Adrenal gland (tissue), 19 donors: ENCODE measurements at places on chromosomes 16 and 17. TPM values are rescaled to one million over a fixed set of nuclear protein-coding genes. Genes with fewer than 3 reads are reported as not detected.

DNA sequence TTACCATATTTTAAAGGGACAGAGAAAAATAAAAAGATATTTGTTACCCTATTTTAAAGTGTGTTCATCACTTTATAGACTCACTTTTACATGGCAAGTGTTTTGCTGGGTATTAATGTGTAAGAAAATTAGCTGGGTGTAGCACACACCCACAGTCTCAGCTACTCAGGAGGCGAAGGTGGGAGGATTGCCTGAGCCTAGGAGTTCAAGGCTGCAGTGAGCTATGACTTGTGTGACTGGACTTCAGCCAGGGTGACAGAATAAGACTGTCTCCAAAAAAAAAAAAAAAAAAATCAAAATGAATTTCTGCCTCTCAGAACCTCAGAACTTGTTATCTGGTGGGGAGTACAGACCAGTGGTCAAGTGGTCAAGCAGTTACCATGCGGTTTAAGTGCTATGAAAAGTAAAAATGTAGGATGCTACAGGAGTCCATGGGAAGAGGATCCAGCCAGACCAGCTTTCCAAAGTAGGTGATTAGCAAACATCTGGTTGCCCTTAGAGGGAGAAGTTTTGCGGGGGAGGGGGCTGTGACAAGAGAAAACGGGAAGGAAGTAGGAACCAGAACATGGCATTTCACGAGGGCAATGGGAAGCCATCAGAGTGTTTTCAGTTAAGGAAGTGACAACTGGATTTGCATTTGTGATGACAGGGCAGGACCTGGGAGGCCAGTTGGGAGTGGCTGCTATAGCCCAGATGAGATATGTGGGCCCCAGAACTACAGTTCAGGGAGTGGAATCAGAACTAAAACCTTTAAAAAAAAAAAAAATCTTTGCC, 13.9 kb downstream of the CNEP1R1 start:
- peak overlapping the region; percentile 33 for H3K27ac ChIP-seq
- H3K36me3 ChIP-seq = no peaks in the 10 kb centered on the region
- H3K4me3 ChIP-seq = no peak overlapping the region
- peaks cover 8% of the 10 kb centered on the region for H3K4me1 ChIP-seq

DNA sequence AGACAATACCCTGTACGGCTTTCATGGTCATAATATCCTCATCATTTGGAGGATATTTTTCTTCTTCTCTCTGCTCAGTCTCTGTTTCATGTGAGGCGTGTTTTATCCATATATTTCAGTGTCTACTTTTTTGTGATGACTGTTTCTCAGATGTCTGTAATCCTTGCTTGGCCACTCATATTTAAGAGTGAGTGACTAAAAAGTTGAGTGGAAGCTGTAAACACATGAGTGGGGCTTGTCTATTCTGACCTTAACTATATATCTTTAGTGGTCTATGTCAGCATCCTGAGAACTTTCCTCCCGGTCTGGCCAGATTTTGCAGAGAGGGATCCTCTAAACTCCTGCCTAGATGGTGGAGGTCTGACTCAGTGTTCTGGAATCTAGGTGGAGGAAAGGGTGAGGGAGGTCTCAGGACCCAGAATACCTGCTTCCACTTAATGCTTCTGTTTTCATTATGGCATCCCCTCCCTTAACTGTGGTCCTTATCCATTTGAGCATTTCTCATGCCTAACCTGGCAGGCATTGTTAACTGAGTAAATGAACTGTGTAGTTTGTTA, 6.0 kb downstream of the DDX19B start:
- H3K27ac ChIP-seq = no peak overlapping the region
- no peaks in the 10 kb centered on the region for H3K27me3 ChIP-seq
- H3K4me3 ChIP-seq = no peak overlapping the region
- H3K36me3 ChIP-seq = peaks cover 3% of the 10 kb centered on the region

- H3K27ac ChIP-seq = no peak overlapping the region
- H3K4me1 ChIP-seq = peaks cover 15% of the 10 kb centered on the region
- H3K4me3 ChIP-seq = no peak overlapping the region
- peaks cover 49% of the 10 kb centered on the region for H3K36me3 ChIP-seq
- no peak for DNase-seq
- H3K27me3 ChIP-seq = no peaks in the 10 kb centered on the region
Measured at GRCh38 chr17:40148527-40148926, 8.2 kb downstream of the CASC3 start.

DNA sequence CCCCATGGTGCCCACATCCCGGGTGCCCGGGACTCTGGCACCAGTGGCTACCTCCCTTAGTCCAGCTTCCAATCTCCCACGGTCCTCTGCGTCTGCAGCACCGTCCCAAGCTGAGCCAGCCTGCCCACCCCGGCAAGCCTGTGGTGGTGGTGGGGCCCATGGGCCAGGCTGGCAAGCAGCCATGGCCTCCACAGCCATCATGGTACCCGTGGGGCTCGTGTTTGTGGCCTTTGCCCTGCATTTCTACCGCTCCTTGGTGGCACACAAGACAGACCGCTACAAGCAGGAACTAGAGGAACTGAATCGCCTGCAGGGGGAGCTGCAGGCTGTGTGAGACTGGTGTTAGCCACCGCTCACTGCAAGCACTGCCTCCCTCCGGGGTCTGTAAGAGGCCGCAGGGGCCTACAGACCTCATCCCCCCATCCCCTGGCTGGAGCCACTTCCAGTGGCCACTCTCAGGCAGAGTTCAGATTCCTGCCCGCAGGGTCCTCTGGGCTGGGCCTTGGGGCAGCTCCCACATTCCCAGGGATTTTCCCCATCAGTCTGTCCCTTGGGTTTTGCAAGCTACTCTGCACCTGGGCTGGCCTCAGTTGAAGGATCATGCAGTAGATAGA, 3.9 kb upstream of the SETD1A start:
- no peak overlapping the region for H3K4me3 ChIP-seq
- H3K27me3 ChIP-seq = no peaks in the 10 kb centered on the region
- DNase-seq = peak; percentile 80
- H3K36me3 ChIP-seq = no peaks in the 10 kb centered on the region

Gene SPN
- polyA plus RNA-seq = 0.54 TPM
